ENCODE measurements at places on chromosomes 16 and 17.

- DNase-seq, result no peak
These were observed 20.2 kb downstream of the METTL22 start for GRCh38 chr16:8641671-8642070.

DNA sequence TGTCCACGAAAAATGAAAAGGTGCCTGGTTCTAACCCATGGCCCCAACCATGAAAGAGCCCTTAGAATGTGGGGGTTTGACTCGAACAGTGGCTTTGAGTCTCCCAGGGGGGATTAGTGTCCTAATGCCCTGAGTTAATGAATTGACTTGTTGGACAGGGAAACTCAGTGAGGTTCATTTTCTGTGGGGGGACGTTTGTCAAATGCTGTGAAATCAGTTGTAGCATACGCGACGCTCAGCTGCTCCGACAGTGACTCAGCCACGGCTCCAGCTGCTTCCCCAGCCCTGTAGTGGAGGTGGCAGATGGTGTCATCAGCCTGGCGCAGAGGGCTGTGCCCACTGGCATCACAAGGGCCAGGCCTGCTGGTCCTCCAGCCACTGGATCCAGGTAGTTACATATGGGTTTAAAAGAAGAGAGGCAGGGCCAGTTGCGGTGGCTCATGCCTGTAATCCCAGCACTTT is 3.9 kb upstream of the TMEM235 start:
- DNase-seq, result no peak

GRCh38 chr17:63931981-63932561 is at the start of gene CD79B:
CD79B (minus strand) TSS chr17:63932331; CDS start chr17:63932261, 70 bp downstream.
- no peak for DNase-seq

DNA sequence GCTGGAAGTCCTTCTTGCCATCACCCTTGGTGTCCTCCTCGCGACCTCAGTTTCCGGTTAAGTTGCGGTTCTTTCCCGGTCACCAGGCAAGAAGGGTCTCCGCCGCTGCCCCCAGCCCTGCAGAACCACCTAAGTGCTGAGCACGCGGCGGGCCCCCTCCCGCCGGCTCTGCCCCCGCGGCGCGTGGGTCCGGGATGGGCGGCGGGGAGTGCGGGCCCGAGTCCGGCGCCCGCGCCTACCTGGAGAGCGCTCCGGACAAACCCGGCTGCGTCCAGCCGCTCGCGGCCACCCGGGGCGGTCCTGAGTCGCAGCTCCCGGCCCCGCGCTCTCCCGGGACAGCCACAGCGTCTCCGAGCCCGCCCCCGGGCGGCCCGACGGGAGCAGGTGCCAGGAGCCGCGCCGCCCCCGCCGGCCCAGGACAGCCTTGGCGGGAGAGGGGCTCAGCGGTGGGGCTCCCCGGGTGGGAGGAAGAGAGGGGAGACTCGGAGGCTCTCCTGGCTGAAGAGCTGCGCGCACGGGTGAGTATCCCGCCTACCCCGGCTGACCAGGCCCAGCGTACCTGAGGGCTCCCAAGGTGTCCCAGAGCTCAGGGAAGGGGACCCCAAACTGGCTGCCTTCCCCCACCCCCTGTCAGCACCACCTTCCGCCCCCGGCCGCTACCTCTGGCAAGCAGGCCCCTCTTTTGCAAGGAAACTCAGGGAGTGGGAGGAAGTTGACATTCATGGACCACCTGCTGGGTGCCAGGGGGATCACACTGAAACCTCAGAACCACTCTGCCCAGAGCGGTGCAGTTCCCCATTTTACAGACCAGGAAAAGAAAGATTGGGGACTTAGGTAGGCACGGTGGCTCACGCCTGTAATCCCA is 22.2 kb upstream of the C17orf113 start:
- DNase-seq, result no peak

DNA sequence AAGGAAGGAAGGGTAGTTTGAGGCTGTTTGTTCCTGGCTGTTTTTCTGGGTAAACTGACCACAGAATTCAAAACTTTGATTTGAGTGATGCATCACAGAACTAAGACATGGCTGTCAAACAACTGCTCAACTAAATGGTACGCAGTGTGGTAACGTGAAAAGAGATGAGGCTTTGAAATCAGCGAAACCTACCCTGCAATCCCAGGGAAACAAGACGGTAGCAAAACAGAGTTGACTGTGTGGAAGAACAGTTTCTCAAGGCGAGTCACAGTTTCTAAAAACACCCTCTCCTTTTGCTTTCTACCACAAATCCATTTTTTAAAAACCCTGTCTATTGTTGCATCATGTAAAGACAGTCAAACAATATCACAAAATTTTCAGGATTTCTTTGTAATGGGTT is 156.0 kb upstream of the MAF start:
- DNase-seq, result no peak

DNA sequence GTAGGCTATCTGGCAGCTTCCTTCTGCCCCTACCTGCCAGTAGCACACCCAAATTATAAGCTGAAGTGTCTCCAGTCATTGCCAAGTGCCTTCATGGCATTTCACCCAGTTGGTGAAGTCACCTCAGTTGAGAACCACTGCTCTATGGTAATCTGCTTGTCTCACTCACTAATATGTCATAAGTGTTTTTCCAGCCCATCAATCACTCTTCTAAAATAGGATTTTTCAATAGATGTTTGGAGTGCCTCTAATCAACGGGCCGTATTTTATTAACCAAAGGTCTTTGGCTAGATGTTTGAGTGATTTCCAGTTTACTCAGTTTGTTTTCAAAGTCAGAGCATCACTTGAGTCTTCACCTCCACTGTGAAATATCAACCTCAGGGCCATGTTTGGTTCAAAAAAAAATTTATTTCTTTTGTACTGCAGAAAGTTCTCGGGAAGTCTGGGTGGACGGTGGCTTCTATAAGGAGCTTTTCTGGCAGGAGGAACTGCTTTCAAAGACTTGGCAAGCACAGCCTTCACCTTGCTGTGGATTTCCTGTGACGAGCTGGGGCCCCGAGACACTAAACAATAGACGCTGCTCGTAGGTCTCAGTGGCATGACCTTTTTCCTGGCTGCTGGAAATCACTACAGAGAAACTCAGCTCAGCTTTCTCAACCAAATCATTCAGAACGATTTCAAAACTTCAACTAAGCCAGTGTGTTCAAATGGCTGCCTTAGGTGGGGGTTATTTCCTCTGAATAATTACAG is 95.2 kb upstream of the FOXF1 start:
- DNase-seq, result no peak

DNA sequence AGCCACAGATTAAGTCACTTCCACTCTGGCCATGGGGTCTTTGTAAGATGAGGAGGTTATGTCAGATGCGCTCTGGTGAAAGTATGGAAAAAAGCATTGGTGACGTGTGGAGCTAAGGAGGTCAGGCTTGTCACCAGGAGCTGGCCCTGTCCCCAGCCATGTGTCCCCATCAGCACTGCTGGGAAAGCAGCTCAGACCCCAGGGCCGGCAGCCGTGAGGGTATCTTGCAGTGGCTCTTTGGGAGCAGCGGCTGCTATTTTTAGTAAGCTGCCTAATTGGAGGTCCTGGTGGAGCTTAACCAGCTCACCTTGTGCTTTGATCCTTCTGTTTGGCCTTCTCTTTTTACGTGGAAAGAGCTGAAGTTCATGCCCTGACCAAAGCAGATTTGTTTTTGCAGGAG is 60.9 kb downstream of the MPRIP start:
- DNase-seq, result no peak

DNA sequence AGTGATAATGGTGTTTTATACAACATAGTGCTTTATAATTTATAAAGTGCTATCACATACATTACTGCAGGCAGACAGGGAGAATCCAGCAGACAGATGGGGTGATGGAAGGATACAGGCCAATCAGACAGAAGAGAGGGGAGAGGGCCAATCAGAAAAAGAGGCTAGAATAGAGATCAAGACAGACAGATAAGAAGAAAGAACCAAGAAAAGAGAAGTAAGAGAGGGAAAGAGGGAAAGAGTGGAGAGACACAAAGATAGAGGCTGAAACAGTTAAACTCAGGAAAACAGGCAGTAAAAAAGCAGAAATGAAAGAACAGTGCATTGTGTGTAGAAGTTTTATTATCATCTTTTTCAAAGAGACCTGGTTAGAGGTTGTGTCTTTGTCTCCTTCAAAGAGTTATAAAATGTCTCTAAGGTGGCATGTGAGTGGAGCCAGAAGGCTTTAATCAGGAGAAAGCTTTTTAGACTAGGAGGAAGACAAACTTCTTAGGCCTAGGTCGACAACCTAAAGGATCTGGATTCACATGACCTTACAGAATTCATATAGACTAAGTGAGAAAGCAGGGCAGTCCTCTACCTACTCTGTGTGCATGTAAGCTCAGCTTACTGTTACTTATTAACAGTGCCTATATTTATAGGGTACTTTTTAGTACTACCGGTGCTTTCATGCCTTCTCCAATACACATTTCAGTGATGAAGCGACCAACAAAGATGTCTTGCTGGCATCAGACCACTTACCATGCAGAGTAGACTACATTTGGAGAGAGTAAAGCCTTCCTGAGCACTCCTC is 8.3 kb upstream of the CHD3 start:
- DNase-seq, result no peak

GRCh38 chr16:785563-786535 is 2.3 kb downstream of the RPUSD1 start:
- DNase-seq, result no peak
